ENCODE measurements at places on chromosomes 12 and 14.

- peak; percentile 4 for DNase-seq
These were observed 36.0 kb upstream of the GLIPR1 start for GRCh38 chr12:75444429-75445136.

GRCh38 chr12:13777374-13777773, 204.0 kb downstream of the GRIN2B start:
- no peak for DNase-seq

- no peak for DNase-seq
These were observed 133.9 kb upstream of the SCAF11 start for GRCh38 chr12:46124132-46124847.

- DNase-seq = peak; percentile 13
These were observed 303.9 kb upstream of the FKBP4 start for GRCh38 chr12:2490831-2491230.

DNA sequence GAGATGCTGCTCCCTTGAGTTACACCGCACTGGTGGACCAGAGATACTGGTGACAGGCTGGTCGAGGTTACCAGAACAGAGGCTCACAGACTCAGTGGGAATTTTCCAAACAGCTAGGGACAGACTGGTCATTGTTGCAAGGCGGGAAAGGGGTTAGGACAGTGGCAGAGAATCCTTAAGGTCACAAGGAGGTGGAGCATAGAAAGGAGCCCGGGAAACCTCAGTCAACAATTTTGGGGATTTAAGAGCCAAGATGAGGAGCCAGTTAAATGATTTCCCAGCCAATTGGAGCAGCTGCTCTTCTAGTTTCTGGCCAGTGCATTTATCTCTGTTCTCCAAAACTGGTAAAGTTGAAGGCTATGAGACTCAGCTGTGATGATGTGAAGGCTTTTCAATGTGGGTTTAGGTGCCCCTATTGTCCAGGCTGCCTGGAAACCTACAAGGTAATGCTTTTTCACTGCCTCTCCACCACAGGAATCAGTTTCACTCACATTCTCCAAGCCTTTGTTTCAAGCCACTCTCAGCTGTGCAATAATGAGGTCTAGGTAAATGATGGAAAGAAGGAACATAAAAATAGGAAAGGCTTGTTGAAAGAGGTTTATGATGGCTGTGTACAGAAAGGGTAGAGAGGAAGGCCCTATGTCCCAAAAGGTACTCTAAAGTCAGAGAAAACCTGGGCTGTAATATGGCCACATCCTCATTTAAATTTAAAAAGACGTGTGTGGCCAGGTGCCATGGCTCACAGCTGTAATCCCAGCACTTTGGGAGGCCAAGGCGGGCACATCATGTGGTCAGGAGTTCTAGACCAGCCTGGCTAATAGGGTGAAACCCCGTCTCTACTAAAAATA, 7.0 kb upstream of the TNS2 start:
- no peak for DNase-seq

DNA sequence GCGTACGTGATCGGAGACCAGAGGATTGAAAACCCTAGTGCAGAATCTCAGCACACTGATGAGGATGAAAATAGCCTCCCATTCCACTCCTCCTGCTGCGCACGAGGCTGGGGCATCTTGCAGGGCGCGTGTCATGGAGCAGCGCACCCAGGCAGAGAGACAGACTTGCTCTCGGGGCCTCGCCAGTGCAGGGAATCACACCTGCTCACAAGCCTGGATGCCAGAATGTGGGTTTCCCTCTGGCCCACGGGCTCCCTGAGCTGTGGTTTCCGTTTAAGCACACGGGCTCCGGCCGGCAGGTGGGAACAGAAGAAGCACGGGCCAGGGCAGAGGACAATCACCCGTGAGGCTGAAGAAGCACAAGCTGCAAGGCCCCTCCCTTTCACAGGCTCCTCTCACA, 2.0 kb downstream of the FGF6 start:
- no peak for DNase-seq

- DNase-seq = no peak
These were observed 30.7 kb downstream of the FBRSL1 start for GRCh38 chr12:132520421-132521199.

DNA sequence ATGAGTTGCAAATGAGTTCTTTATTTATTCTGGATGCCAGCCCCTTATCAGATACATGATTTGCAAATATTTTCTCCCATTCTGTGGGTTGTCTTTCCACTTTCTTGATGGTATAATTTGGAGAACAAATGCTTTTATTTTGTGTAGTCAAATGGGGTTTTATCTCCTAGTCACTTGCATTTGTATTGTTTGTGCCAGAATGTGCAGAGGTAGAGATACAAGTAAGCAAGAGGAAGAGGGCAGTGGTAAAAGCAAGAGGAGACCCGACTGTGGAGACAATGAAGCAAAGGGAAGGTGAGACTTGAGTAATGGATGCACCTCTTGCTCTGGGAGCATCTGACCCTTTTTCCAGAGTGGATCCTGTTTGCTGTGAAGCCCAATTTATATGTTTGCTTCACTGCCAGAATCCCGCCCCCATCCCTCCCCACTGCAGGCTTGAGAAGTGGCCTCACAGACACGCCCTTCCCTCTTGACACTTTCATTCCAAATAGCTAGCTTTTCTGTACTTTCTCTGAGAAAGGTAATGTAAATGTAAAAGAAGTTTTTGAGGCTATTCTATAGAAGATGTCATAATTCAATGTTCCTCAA, 786 bp upstream of the PFKM start:
- no peak for DNase-seq

GRCh38 chr12:6603095-6603567, 4.0 kb downstream of the CHD4 start:
- DNase-seq = no peak

- peak; percentile 74 for DNase-seq
These were observed 20.4 kb upstream of the ATP5MC2 start for GRCh38 chr12:53696285-53696654.

- DNase-seq = no peak
These were observed 3.7 kb upstream of the ZNF384 start for GRCh38 chr12:6692888-6693287.

GRCh38 chr12:79934281-79935020, 446 bp downstream of the PPP1R12A start:
- DNase-seq = peak; percentile 88

GRCh38 chr12:123987022-123987421, 14.0 kb downstream of the ZNF664 start:
- no peak for DNase-seq

DNA sequence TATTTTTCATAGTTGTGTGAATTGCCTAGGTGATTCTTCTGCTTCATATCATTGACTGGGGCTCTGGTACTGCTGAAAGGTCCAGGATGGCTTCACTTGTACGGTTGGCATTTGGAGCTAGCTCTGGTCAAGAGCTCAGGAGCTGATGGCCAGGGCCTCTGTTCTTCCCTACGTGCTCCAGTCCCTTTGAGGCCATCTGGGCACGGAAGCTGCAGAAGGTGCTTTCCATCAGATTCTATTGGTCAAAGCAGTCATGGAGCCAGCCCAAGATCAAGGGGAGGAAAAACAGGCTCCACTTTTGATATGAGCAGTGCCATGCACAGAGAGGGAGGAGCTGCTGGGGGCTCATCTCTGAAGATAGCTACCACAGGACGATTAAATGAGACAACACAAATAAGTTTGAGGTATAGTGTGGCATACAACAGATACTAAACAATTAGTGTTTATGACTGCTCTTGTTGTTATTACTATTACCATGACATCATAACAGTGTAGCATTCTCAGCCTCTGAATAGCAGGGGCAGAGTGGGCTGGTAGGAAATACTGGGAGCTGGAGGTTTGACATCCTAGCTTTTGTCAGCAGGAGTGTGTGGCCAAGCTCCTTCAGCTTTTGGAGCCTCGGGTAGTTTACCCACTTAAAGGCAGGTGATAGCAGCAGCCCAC, 10.4 kb downstream of the KRT83 start:
- no peak for DNase-seq

DNA sequence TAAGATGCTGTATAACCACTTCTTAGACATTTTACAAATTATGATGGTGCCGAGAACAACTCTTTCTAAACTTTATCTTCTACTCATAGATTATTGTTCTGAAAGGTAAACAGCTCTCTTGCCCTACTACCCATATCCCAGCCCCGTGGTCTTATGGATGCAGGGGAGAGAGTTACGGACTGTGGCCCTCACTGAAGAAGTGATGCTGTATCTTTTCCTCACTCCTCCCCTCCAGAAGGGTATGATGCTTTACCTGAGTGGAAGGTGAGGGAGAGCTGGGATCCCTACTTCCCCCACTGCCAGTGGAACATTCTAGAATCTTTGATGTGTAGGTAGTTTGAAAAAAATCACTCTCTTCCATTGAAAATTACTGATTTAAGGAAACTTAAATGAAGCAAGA, 3.5 kb downstream of the TSHR start:
- DNase-seq = no peak

DNA sequence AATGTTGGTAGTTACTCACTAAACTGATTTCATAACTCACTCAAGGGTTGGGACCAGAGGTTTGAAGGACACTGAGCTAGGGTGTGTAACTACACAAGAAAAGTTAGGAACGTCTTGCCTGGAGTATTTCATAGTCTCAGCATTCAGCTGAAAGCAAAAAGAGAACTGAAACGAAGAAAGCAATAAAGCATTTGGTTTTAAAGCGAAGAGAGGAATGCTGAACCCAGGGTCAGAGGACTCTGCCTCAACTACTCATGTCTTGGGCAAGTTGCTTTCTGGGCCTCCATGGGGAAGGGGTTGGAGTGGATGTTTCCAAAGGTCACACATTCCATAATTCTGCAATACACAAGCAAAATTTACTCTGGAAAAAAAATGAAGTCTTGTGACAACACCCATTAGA, 1.4 kb downstream of the GNS start:
- DNase-seq = peak; percentile 6

DNA sequence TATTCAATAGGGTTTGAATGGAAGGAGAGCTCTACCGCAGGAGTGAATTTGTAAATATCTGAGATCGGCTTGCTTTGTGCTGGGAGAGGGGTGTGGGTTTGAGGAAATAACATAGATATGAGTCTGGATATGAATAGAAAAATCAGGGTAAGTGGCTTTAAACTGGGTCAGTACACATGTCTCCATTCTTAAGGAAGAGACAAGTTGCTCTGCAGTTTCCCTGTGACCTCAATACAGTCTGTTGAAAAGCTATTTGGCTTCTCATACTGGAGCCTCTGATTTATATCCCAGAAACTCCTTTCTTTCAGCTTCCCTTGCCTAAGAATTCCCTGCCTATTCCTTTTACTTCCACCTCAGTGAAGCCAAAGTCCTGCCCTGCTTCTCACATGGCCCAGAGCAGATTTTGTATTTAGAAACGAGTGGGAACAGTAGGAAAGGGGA, 153.5 kb upstream of the ATF7IP start:
- DNase-seq = no peak

DNA sequence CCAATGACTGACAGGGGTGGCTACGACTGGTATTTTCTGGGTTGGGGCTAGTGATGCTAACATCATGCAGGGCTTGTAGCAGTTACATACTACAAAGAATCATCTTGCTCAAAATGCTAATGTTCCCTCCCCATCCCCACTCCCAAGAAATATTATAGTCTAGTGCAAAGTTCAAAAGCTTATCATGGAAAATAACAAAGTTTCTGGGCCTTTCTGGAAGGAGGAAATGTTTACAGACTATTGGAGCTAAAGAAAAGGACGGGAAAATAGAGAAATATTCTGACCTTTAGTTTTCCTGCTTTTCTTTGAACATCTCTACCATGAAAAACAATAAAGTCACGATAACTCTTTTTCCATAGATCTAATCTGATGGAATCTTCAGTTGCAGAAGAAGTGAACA, 23.2 kb downstream of the GSG1 start:
- DNase-seq = no peak

GRCh38 chr12:61687407-61687806, 572.8 kb upstream of the USP15 start:
- no peak for DNase-seq

DNA sequence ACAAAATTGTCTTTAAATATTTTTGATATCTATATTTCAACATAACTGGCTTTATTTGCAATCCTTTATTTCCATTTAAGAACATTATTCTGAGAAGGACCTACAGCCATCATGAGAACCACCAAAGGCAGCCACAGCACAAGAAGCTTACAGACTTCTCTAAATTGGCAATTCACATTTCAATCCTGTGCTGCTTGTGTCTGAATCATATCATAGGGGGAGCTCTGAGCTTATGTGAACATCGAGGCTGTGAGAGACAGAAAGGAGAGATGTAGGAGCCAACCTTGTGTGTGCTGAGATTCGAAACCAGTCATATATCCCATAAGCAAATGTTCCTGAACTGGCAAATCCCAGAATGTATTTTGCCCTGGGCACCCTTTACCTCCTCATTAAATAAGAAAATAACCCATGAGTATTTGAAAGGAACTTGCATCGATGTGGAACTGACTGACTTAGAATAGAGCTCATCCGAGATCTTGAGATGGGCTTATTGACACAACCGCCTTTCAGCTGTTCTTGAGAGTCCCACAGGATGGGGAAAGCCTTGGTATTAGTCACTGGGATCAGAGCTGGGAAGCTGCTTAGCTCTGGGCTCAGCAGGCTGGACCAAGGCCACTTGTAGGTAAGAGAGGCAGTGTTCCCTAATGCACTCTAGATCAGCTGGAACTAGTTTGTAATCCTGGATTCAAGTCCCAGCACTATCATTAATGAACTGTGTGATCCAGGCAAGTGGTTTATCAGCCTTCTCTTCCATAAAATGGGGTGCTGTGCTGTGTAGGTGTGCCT, 329.8 kb downstream of the CACNA1C start:
- no peak for DNase-seq

DNA sequence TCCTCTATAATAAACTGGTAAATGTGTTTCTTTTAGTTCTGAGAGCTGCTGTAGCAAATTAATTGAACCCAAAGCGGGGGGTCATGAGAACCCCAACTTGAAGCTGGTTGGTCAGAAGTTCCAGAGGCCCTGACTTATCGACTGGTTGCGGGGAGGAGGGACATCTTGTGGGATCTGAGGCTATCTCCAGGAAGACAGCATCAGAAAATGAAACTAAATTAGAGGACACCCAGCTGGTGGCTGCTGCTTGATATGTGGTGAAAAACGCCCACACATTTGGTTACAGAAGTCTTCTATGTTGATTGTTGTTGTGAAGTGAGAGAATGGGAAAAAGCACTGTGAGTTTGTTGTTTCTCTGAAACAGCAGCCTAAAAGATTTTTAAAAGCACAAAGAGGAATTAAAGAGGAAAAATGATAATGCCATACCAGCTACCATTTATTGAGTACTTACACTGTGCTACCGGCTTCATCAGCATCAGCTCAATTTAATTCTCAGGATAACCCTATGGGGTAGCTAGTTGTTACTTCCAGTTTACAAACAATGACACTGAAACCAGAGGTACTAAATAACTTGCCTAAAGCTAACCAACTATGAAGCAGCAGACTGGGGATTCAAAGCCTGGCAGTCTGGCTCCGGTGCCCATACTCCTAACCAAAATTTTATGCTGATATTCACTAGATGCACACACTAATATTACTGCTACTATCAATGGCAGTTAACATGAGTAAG, 24.3 kb downstream of the DDX24 start:
- no peak for DNase-seq

- DNase-seq = no peak
These were observed 24.9 kb upstream of the MED13L start for GRCh38 chr12:116302166-116303058.

- peak; percentile 92 for DNase-seq
These were observed at the start of the genes GOLT1B and RECQL for GRCh38 chr12:21501258-21502163. Gene GOLT1B (plus strand): TSS chr12:21501789. CDS start chr12:21501924, 135 bp downstream. Gene RECQL (minus strand): TSS chr12:21501635. CDS start chr12:21499570, 2,065 bp downstream.

All from right kidney (tissue), 9 donors.